ENCODE measurements at places on chromosomes 3 and 15.

DNA sequence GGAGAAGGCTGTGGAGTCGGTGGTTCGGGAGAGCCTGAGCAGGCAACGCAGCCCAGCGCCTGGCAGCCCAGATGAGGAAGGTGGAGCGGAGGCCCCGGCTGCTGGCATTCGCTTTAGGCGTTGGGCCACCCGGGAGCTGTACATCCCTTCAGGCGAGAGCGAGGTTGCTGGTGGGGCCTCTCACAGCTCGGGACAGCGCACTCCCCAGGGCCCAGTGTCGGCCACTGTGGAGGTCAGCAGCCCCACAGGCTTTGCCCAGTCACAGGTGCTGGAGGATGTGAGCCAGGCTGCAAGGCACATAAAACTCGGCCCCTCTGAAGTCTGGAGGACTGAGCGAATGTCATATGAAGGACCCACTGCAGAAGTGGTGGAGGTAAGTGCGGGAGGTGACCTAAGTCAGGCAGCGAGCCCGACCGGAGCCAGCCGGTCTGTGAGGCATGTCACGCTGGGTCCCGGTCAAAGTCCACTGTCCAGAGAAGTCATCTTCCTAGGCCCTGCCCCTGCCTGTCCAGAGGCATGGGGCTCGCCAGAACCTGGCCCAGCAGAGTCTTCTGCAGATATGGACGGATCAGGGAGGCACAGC lies 26.7 kb downstream of the SYNM start:
- no peak for DNase-seq

DNA sequence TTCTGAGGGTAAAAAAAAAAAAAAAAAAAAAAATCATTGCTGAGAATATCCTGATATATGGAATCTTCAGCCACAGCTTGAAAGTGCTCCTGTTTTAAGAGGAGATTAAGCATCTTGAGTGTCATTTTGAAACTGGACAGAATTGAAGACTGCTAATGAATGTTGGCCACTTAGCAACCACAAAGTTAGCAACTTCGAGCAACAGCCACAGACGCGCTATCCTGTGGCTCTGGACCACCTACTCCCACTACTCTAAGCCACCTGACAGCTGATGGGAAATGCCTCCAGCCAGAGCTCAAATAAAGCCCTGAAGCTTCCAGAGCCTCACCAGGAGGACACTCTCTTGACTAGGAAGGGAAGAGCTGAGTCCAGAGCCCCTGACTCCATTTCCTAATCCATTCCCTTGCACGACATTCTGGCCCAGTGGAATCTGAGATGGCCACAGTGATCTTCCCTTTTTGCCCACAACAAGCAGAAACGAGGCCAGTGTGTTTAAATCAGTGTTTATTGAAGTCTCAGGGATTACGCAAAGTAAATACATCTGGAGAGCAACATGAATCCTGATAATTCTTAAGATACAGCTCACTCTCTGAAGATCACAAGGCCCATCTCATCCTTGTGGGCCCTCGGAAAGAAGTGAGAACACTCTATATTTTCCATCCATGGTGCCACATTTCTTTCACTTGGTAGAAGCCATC lies 58.6 kb downstream of the TMEM212 start:
- no peak for DNase-seq

- no peak for DNase-seq
Measured at GRCh38 chr15:100926971-100927756, 8.0 kb downstream of the LRRK1 start.

- DNase-seq, result no peak
Measured at GRCh38 chr3:104291437-104291851, 1075.3 kb upstream of the ALCAM start.

- peak; percentile 36 for DNase-seq
Measured at GRCh38 chr15:43440721-43441281, 52.2 kb downstream of the TP53BP1 start.

DNA sequence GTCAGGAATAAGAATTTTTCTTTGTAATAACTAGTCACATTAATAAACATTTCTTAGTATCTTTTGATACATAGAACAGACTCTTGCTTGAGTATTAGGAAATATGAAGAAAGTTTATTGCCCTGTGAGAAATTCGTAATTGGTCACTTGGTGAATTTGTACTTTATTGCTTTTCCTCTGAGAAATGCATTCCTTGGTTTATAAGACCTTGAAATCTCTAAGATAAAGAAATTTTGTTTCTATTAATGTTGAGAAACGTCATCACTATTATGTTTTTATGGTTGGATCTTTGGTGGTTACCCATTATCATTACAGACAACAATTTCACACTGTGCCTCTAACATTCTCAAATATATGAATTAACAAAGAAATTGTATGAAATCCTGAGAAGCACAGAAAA lies 652.0 kb upstream of the NECTIN3 start:
- no peak for DNase-seq

- no peak for DNase-seq
Measured at GRCh38 chr3:5096336-5097008, 25.6 kb upstream of the ARL8B start.

DNA sequence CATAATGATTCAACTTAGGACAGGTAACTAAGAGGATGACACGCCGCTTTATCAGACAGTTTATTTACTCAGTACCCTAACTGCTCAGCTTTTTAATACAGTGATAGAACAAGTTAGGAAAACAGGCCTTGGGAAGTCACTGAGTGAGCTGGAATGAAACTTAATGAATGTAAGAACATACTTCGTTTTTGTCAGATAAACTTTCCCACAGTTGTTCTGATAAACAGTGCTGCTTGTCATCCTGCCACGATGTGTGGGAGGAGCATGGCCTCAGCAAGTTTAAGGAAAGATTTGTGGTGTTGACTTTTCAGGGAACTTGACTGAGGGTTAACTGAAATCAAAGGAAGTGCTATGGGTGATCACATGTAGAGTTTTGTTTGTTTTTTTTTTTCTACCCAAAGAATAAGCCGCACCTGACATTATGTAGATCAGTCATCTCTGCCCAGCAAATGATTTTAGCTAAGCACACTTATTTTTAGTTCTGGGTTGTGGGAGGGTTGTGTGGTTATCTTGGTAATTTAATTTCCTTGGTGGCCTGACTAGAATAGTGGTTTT lies 5.6 kb upstream of the P2RY14 start:
- DNase-seq, result no peak

GRCh38 chr3:51245867-51246266 lies 139.2 kb upstream of the MANF start:
- DNase-seq, result no peak

DNA sequence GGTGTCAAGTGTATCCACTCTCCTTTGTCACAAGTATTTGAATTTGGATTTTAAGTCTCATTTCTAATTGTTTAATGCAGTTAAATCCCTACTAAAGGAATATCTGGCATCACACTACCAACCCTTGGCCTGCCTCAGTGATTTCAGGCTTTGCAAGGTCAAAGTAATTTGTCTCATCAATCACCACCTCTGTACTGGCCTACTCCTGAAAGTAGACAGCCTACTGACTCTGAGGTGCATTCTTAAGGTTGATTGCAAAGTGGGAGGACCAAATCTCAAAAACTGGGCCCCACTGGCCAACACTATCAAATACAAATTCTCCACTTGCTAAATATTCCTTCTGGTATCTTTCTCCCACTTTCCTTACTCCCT lies 851 bp upstream of the TEX55 start:
- no peak for DNase-seq

- no peak for DNase-seq
Measured at GRCh38 chr3:191151653-191152052, 47.4 kb upstream of the OSTN start.

- DNase-seq, result no peak
Measured at GRCh38 chr3:12798559-12799179, 2.2 kb downstream of the CAND2 start.

DNA sequence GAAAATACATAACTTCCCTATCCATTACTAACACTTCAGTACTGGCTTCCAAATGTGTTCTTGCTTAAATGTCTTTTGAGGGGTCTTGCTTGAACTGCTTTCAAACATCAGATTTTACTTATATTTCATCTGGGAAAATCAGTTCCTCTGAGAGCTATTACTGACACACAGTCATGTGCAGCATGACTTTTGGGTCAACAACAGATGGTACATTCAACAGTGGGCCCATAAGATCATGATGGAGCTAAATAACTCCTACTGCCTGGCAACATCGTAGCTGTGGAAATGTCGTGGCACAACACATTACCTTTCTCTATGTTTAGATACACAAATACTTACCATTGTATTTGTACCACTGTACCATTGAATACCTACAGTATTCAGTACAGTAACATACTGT lies 43.8 kb downstream of the WWTR1 start:
- DNase-seq, result no peak

GRCh38 chr15:52021128-52021671 lies 2.2 kb downstream of the MAPK6 start:
- no peak for DNase-seq

DNA sequence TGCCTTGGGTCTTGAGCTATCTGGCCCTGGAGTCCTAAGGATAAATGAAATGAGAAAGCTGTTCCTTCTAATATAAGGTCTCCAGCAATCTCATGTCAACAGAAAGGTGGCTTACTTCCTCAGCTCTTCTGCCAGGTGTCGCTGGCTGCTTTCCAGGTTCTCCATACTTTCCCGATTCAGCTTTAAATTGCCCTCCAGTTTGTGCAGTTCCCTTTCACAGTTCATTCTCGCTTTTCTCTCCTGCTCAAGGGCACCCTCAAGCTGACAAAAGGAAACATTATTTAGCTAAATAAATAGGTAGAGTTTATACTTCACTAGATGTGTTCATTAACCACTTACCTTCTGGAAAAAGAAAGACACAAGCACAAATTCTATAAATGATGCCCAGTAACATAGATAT lies 73.0 kb downstream of the MYH15 start:
- no peak for DNase-seq

GRCh38 chr3:104907507-104907906 lies 459.2 kb upstream of the ALCAM start:
- no peak for DNase-seq

DNA sequence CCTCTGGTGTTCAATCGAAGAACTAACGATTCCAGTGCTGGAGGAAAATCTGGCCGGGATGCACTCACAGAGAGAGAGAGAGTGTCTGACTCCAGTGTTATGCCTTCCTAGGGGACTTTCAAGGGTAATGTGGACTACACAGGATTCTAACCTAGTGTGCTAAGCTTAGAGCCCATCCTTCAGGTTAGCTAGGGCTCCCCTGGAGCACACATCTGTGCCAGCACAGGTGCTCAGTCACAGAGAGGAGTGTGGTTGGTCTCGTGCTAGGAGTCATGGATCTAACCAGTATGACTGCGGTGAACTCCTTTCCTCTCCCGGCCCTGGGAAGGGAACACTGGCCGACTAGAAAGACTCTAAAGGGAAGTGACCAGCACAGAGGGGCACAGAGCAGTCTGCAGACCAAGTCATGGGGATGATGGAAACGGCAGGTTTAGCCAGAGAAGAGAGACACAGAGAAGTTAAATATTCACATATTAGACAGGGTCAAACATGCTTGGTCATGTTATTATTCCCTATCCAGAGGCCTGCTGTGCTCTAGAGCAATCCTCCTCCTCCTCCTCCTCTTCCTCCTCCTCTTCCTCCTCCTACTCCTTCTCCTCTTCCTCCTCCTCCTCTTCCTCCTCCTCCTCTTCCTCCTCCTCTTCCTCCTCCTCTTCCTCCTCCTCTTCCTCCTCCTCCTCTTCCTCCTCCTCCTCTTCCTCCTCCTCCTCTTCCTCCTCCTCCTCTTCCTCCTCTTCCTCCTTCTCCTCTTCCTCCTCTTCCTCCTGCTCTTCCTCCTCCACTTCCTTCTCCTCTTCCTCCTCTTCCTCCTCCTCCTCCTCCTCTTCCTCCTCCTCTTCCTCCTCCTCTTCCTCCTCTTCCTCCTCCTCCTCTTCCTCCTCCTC lies 280.3 kb downstream of the XXYLT1 start:
- no peak for DNase-seq

DNA sequence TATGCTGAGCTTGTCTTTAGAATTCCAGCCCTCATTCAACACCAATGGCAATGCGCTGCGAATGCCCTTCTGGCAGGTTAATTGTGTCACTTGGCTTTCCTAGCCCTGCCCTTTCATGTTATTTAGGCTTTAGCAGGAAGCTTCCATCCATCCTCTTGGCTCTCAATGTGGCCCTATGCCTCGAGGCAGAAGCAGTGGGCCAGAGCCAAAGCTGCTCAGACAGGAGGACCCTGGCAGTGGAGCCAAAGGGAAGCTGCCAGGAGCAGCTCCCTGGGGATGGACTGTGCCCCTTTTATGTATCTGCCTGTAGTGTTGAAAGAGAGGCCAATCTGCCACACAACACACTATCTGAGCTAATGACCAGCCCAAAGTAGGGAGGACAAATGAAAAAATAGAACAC lies 376.4 kb downstream of the CTNNB1 start:
- no peak for DNase-seq

GRCh38 chr3:148720873-148721272 lies 23.2 kb downstream of the AGTR1 start:
- no peak for DNase-seq

DNA sequence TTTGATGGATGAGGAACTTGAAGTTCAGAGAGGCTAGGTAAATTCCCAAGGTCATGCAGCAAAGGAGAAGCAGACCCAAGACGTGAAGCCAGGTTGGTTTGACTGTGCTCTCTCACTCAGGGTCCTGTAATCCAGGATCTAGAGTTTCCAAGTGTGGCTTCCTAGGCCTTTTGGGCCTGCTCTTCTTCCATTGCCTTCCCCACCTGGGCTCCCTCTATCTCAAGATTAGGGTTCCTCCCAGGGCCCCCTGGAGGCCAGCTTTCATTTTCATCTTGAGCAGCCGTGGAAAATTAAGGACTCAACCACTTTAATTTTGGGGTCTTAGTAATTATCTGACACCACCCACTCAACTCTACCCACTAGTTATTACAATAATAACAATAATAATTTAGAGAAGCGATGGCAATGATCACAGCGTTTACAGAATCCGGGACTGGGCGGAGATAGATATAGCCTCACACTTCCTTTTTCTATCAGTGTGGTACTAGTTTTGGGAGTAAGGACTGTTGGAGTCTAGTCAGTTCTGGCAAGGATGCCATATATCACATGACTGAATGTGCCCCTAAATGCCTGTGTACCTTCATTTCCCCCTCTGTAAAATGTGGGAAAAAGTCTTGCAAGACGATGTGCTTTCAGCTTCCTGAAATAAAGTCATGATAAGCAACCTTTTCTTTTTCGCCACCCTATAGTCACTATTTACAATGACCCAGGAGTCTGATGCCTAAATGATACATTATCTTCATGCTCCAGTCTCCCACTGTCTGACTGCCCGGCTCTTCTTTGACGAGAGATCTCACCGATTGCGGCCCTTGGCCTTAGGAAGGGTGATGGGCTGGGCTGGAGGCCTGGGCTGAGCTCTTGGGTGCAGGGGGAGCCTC lies 30.2 kb upstream of the MAGEF1 start:
- DNase-seq, result no peak

DNA sequence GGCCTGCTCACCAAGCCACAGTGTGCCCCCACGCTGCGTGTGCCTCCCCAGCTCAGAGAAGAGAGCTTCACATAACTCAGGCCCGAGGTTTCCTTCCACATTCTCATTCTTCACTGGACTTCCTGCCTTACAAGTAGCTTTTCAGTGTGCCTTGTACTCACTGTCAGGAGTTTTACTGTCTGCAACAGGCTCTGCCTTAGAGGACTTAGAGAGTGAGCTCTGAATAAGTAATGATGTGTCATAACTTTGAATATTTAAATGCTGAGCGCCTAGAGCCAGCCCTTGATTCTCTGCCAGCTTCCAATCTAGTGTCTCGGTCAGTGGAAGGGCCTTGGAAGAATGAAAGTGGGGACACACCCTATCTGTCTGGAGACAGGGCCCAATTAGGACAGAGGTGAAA lies 41.8 kb downstream of the ITGB5 start:
- no peak for DNase-seq

- no peak for DNase-seq
Measured at GRCh38 chr3:50445919-50446318, 57.5 kb downstream of the CACNA2D2 start.

Measured in NT2/D1 (cell line).